Fibroblast of skin of left biceps (primary cell): ENCODE measurements at places on chromosomes 1 and 21.

GRCh38 chr1:151199873-151200581, 1.7 kb downstream of the PIP5K1A start:
- DNase-seq = peak; percentile 95

GRCh38 chr1:8303141-8303540, 14.8 kb upstream of the SLC45A1 start:
- peak; percentile 20 for DNase-seq

- no peak for DNase-seq
Measured at GRCh38 chr1:112465122-112465521, 43.6 kb upstream of the WNT2B start.

- DNase-seq = no peak
Measured at GRCh38 chr1:82542766-82543165, 742.0 kb downstream of the ADGRL2 start.

DNA sequence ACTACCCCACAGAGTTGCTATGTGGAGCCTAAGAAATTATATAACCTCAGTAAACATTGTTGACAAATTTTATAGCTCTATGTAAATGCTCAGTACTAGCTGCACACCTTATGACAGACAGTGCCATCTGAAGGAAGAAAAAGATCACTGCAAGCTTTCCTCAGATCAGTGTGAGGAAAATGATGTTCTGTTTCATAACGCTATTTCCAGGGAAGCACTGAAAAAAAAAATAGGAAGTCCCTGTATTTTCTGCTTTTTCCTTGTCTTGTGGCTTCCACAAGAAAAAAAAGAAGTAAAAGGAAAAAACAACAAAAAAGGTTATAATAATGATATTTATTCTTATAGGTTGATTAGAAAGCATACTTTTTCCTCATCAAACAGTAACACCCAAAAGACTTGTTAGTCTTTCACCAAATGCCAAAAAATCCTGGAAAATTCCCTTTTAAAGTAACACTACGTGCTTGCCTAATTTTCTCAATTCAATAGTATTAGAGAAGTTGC, 23.2 kb downstream of the LYST start:
- DNase-seq = peak; percentile 6

DNA sequence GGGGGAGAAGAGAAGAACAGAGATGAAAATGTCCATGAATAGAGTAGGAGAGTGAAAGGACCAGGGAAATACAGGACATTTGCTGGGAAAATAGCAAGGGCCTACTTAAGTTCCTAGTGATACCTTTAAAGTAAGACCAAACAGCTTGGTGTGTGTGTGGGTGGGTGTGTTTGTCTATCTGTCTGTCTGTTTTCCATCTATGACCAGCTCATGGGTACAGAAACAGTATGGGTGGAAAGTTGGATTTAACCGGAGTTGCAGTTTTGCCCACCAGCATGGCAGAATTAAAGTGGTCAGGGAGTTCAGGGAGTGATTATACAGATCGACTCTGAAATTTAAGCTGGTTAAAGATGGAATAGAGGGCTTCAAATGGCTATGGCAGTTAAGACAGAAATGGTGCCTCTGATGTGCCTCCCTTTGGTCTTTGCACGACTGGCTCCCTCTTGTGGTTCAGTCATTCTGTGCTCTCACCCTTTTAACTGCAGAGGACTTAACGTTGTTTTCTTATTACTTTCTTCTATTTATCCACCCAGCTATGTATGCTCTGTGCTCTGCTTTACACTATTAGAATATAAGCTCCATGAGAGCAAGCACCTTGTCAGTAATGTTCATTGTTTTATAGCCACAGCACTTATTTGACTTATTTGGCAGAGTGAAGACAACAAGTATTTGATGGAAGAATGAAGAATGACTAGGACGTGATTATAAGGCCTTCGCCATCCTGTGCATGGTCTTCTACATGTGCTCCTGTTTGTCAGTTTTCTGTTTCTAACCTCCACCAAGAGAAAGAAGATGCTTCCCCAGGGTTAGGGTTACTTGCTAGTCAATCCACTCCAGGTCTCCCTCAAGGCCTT, 72.7 kb upstream of the AK4 start:
- peak; percentile 17 for DNase-seq

DNA sequence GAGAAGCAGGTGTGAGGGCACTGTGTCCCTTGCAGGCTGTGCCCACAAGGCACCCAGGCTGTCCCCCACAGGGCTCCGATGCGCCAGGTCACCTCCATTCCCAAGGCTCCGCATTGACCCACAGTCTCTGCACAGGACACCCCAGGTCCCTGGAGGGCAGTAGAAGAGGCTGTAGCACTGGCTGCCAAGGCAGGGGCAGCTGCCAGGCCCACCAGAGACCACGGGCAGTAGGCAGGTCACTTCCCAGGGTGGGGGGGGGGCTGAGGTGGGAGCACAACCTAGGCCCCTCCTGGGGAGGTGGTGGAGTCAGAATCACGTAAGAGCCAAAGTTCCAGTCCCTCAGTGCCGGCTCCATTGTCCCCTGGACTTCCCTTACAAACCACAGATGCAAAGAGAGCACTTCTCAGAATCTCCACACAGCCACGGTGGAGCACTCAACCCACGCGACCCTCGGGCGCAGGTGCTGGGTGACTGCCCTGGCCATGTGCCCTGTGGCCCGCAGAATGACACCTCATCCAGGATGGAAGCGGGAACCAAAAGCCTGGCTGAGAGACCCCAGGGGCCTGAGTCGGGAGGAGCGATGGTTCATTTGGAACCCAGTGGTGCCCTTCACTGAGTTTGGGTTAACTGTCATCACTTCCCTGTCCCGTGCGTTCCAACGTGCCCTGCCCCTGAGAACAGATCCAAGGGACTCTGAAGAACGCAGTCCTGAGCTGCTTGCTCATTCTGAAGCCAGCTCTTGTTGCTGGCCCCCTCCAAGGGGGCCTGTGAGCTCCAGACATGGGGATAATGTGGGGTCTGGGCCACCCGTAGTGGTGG, 69.7 kb upstream of the PDE9A start:
- no peak for DNase-seq

- no peak for DNase-seq
Measured at GRCh38 chr1:111894497-111894896, 95.0 kb downstream of the KCND3 start.

DNA sequence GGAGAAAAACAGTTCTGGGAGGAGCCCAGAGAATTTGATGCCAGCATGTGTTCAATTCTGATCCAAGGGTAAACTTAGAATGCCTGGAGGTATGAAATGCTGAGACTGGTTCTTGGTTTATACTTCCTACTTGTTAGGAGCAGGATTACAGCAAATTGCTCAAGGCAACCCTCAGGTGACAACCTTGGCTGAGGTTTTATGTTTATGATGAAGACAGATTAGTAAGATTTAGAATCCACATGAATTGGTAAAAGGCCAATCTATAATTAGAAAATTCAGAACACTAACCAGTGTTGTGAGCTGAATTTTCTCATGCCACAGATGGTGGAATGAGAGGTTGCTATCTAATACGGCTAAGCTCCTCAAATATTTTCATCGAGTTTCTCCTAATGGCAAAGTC, 235.3 kb upstream of the NRIP1 start:
- no peak for DNase-seq

- no peak for DNase-seq
Measured at GRCh38 chr1:38567401-38567800, 292.2 kb downstream of the RRAGC start.

DNA sequence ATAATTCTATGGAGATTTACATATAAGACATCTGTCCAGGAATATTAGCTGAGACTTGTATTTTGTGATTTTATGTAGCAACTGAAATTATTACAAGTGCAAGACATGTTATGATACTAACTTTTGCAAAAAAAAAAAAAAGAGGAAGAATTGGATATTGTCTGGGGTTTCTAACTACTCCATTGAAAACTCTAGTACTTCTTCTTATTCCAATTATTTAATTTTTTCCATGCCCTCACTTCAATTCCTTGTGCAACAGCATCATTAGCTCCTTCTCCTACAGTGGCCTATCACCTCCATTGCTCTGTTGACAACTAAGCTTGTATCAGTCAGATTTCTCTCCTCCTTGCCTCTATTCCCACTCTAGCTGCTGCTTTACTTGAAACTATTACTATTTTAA, 126.6 kb downstream of the PTPRC start:
- no peak for DNase-seq

- DNase-seq = no peak
Measured at GRCh38 chr1:210790196-210790595, 343.8 kb downstream of the KCNH1 start.

GRCh38 chr1:36851087-36851486, 183.2 kb downstream of the GRIK3 start:
- DNase-seq = no peak

GRCh38 chr1:206001476-206001888, 1.7 kb downstream of the RAB7B start:
- DNase-seq = peak; percentile 72
